ENCODE measurements at places on chromosomes 6 and 20.

DNA sequence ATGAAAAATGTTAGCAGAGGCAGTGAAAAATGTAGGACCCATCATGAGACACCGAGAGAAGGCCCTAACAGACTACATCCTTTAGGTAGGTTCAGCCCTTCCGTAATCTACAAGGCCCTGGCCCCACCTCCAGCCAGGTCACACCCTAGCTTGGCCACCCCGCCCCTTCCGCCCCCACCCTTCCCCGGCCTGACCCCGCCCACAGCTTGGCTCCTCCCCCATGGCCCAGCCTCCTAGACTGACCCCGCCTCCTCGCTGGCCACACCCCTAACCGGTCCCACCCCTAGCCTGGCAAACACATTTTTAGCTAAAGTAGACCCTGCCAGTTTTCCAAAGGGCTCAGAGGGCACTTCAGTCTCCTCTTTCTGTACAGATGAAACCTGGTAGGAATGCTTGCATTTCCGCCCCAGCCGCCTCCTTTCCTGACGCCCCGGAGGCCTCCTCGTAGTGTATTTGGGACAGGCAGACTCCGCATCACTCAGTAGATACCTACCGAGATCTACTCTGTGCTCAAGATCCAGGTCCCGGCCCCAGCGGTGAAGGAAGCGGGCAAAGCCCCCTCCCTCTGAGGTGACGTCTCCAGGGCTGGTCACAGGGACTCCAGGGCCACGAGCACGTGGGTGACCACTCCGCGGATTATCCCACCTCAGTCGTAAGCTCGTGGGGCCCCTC is 443.5 kb downstream of the PREX1 start:
- no peak for DNase-seq

GRCh38 chr6:45663251-45664221 is 285.8 kb upstream of the SUPT3H start:
- no peak for DNase-seq

GRCh38 chr6:21984561-21984960 is 312.3 kb downstream of the PRL start:
- DNase-seq: no peak

DNA sequence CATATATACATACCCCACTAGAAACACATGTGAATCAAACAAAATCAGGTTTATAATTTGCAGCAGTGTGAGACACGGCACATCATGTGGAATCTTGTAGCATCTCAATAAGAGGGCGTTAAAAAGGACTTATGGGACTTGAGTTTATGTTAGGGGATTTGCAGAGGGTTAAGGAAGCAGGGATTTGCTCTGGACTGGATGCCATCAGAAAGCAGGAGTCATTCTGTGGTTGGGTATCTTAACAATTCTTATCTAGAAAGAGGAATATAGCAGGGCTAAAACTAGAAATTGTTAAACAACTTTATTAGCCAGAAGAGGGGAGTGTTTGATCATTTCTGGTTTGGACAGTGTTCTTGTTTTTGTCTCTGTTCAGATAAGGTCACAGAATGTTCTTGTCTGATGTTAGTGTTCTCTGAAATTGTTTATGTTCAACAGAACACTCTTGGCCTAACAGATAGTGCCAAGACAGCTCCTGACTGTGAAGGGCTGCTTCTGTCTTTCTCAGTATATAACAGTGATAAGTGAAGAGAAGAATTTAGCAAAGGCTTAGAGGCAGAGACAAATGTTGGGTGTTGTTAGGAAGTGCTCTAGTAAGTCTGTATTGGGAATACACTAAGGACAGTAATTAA is 39.2 kb downstream of the LIN28B start:
- DNase-seq: peak; percentile 11

GRCh38 chr6:69007781-69008180 is 372.7 kb downstream of the ADGRB3 start:
- no peak for DNase-seq

- DNase-seq: no peak
Measured at GRCh38 chr20:59435518-59435917, 135.1 kb downstream of the EDN3 start.

DNA sequence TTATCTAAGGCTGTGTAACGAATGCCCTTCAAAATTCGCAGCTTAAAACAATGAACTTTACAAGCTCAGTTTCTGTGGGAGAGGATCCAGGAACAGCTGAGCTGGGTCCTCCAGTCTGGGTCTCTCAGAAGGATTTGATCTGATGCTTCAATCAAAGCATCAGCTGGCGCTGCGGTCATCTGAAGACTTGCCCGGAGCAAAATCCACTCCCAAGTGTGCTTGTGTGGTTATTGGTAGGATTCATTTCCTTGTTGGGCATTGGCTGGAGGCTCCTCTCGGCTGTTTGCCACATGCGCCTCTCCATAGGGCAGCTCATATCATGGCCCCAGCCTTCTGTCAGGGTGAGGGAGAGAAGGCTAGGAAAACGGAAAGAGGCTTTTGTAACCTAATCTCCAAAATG is 269.3 kb upstream of the CHD6 start:
- no peak for DNase-seq

- DNase-seq: no peak
Measured at GRCh38 chr6:36249536-36249935, 20.3 kb upstream of the PNPLA1 start.

- DNase-seq: no peak
Measured at GRCh38 chr6:144855812-144856531, 570.8 kb downstream of the UTRN start.

DNA sequence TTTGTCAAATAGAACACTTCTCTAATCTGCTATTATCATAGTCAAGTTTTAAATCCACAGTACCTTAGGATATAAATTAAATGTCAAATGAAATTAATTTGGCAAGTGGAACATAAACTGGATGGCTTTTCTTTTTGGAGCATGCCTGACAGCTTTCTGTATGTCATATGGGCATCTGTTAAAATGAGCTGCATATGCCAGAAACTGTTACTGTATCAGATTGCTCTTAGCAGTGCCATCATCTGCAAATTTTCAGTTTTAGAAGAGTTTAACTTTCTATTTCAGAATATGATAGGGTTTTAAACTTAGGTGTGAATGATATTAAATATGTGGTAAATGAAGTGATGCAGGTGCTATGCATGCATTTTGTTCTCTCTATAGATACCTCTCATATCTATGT is 3.4 kb upstream of the EEF1E1 start:
- no peak for DNase-seq

DNA sequence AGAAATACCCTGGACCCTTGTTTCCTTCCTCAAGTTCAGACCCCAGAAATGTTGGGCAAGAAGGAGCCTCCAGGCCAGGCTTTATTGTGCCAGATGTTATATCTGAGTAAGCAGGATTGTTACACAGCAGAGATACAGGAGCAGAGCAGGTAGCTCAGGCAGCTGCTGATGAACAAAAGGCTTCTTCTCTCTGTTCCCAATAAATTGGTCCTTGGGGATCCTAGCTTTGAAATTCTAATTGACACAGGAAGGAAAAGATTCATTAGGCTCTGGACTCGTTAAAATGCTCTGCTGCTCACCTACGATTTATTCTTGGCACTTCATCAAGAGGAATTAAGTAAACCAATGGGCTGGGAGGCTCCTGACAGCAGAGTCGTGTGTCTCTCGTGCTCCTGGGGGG is 54.2 kb downstream of the RALY start:
- DNase-seq: no peak

DNA sequence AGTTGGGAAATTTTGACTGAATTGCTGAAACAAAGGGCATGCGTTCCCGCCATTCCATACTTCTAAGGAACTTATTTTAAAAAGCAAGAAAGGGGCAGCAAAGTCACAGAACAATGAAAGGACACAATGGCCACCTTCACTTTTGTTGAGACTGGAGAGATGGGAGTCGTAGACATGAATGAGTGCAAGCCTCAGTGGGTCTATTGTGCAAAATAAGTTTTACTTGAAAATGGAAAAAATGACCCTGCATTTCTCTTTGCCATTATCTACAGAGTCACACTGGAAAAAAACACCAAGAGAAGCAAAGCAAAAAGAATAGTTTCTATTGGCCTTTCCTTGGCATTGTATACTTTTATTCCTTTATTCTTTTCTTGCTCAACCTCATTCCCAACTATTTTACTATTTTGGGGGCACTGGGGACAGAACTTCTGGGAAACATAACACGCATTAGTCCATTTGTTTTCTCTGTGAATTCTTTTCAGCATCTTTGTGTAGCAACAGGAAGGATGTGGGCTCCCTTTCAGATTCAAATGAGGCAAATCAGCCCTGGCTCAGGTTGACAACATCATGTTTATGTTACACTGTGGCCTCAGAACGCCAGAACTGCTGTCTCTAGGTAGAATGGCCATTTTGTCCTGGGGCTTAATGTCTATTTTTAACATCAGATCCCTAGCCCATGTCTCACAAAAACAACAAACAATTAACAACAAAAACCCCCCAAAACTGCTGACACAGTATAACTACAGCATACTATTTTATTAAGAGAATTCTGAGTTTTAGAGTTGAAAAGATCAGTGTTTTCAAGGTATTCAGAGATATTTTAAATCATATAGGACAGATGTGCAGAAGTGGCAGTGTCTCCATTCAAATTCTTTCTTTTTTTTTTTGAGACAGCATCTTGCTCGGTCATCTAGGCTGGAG is 122.2 kb downstream of the FYN start:
- DNase-seq: no peak

DNA sequence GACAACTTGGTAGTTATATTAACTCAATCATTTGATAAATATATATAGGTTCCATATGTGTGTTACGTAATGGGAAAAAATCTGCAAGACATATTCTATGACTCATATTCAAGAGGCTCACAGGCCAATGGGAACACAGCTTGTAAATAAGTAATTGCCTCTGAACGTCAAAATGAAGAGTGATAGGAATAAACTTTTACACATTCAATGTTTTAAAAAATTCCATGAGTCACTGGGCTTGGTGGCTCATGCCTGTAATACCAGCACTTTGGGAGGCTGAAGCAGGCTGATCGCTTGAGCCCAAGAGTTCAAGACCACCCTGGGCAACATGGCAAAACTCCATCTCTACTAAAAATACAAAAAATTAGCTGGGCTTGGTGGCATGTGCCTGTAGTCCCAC is 209.4 kb upstream of the MCHR2 start:
- DNase-seq: peak; percentile 97

DNA sequence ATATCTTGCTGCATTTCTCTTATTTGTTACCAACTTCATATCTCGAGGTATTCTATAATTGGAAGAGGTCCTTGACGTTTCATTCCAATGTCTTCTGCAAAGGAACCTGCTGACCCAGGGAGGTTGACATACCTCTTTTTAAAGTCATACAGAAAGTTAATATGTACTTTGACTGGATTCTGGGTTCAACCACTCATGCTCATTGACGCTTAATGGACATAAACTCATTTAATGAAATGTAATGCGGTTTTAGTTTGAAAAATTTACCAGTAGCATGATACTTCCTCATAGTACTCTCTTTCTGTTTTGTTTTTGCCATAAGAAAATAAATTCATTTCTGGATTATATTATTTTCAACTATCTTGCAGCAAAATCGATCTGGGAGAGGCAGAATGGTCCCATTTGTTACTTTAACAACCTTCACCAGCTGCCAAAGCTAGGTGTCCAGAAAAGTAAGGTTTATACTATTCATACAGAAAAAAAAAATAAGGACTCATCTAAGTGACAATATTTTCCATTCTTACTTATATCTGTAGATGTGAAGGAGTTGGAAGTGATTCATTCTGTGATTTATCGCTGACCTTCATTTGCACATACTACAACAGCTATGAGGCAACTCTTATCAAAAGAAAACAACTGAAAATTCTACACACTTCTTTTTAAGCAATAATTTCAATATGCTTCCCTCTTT is 101.6 kb downstream of the ATXN1 start:
- DNase-seq: no peak

DNA sequence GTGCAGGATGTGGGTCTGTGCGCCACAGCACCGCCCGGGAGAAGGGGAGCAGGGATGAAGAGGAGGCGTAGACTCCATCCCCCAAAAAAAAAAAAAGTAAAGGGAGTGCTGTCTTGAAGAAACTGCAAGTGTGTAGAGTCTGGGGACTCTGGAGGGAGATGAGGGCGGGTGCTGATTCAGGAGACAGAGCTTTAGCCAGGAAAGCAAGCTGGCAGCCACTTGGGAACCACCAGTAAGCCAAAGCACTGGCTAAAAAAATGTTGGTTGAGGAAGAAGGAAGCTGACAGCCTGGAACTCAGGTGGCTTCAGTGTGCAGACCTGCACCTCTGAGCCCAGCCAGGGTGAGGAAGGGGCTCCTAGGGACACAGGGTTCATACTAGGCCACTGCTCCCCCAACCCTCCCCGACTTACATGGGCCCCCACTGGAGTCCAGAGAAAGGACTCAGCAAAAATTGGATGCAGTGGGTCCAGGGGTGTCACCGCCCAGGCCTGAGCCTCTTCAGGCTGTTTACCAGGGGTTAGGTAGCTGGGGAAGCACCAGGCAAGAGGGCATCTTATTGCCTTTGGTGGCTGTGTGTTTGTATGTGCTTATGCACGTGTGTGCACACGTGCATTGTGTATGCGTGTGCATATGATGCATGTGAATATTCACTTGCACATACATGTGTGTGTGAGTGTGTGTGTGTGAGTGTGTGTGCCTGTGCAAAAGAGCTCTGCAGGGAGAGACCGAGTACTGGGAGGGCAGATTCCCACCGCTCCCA is 153.5 kb upstream of the MLN start:
- DNase-seq: no peak

GRCh38 chr6:78629154-78629721 is 238.1 kb upstream of the IRAK1BP1 start:
- no peak for DNase-seq

Data from fibroblast of skin of left quadriceps (primary cell).